ENCODE measurements at places on chromosomes 2 and 18.

- no peak for DNase-seq
Measured at GRCh38 chr2:223095207-223095606, 43.2 kb downstream of the KCNE4 start.

- no peak for DNase-seq
Measured at GRCh38 chr18:51168026-51168742, 29.3 kb downstream of the MEX3C start.

- DNase-seq, result no peak
Measured at GRCh38 chr2:219496825-219497494, 1.7 kb upstream of the GMPPA start.

- no peak for DNase-seq
Measured at GRCh38 chr2:71721669-71722068, 268.3 kb downstream of the DYSF start.

GRCh38 chr18:55500316-55501086, 87.5 kb downstream of the TCF4 start:
- no peak for DNase-seq

DNA sequence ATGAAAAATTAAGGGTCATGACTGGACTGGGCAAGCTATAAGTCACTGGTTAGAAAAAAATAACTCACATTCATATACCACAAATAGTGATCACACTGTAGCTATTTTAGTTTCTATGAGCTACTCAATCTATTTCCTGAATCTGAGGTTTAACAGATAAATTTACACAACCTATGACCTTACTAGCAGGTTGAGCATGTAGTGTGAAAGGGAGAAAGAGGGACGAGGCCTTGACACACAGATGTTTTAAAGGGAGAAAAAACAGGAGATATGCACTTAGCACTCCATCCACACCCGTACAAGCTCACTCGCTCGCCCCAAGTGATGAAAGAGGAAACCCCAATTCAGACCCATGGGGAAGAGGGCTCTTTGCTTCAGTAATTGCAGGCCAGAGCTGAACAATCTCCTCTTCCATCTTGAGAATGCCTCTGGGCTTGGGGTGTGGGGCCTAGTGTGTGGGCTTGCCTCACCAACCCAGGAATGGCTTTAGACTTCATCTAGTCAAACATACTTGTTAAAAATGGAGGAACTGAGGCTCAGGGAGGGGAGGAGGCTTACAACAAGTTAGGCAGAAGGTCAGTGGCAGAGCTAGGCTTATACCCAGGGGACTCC, 10.7 kb downstream of the CYRIA start:
- no peak for DNase-seq

DNA sequence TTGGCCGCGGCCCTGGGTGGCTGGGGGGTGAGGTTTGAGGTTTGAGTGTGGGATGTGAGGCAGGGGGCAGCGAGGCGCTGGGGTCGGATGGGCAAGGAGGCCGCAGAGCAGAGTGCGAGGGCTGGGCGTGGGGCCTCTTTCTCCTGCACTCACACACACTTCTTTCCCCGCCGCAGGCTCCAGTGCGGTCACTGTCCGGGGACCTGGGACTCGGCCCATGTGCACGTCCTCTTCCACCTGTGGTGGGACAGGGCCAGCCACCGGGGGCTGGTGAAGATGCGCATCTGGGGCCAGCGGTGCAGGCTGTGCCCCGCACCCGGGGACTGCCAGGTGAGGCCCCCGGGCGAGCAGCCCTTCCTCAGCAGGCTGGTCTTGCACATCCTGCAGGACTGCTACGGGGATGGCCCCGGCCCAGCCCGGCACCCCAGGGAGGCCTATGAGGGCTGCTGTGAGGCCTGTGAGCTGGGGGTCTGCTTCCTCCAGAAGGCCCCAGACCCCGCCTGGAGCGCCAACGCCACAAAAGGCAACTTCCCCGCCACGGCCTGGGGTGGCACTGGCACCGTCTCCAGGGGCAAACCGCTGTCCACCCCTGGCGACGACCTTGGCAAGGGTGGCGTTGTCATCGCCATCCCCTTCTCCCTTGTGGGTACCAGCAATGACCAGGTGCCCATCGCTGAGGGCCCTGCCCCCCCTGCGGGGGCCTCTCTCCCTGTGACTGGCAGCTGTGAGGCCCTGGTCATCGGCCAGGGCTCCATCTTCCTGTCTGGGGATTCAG, 2.2 kb downstream of the RTP5 start:
- no peak for DNase-seq

DNA sequence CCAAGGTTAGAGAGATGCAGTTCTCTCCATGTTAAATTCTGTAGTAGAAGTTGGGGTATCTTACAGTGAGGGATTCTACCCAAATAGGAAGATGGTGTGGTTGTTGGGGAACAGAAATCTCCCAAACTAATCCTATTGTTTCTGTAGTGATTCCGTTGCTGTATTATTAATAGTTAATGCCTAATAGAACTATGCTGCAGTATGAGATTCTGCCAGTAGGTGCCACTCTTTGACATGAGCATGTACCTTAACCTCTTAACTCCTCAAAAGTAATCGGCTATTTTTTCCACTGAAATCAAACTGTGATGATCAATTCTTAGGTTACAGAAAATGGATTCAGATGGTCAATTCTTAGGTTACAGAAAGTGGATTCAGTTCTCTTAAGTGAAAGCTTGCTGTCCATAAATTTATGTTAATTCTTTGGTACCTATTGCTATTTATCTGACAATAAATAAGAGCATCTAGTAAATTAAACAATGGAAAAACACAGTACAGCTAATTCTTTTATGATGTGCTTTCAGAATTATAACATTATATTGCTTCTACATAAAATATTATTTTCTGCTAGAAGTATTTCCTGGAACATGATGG, 97.9 kb upstream of the DLX2 start:
- DNase-seq, result peak; percentile 45

GRCh38 chr2:168500516-168500915, 44.4 kb downstream of the CERS6 start:
- no peak for DNase-seq

- DNase-seq, result no peak
Measured at GRCh38 chr2:190452433-190452832, 44.3 kb downstream of the MFSD6 start.

- DNase-seq, result no peak
Measured at GRCh38 chr2:240335061-240335460, 100.4 kb upstream of the GPC1 start.

DNA sequence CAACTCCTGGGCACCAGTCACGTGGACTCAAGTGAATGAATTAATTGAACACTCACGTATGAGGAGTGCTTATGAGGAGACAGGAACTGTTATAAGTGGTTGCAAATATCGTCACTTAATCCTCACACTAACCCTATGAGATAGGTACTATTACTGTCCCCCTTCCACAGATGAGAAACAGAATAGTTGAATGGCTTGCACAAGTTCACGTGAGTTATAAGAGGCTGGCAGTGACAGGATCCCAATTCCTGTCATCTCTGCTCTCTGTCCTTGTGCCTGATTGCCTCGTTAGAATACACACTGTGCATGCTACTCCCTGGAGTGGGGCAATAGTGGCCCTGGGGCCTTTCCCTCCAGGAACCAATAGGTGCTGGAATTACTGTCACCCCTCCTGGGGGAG, 253.5 kb downstream of the DYSF start:
- no peak for DNase-seq

DNA sequence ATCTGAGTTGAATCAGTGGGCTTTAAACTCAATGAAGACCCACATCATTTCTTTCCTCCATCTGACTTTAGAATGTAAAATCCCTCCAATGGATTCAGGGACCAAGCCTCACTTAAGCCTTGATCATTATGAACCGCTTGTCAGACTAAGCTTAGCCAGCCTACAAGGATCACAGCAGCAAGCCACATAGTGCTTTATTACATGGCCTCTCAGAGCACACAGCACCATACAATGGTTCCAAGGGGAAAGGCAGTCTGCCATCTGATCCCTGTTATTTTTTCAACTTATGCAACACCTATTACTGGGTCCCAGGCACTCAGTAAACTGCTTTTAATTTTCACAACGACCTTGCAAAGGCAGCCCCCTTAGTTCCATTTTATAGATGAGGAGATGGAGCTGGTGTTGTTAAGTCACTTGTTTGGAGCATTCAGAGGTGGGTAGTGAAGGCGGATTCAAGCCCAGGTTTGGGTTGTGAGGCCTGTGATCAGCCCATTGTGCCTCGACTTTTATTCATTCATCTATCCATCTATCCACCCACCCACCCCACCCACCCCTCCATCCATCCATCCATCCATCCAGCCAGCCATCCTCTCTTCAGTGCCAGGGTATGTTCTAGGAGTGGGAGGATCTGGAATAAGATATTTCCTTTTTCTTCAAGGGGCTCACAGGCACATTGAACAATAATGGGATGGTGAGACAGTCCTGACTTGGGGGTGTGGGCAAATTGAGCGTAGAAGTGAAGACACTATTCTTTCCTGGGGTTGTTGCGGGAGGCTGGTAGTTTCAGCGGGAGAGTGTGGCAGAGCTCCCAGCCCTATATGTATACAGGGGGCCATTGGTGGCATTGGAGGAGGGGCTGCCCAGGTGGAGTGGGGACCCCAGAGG, 141.2 kb downstream of the MYCN start:
- no peak for DNase-seq

DNA sequence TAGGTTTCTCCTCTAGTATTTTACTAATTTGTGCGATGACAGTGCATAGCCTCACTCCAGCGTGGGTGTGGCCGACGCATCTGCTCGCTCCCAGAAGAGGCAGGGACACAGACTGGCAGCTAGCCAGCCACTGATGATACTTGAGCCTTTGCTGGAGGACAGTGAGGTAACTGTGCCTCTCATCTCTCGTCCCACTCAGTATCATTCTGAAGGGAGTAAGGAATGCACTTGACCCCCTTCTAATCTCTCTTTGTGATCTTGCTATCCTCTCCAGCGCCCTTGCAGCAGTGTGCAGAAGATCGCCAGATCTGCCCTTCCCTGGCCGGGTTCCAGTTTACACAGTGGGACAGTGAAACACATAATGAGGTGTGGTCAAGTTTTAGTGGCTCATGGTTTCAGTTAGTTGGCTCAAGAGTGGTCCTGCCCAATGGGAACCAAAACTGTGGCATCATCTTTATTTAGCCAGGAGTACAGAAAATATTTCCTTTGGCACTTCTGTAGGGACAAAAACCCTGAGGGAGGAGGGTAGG, 17.5 kb downstream of the NCAPH start:
- DNase-seq, result no peak

DNA sequence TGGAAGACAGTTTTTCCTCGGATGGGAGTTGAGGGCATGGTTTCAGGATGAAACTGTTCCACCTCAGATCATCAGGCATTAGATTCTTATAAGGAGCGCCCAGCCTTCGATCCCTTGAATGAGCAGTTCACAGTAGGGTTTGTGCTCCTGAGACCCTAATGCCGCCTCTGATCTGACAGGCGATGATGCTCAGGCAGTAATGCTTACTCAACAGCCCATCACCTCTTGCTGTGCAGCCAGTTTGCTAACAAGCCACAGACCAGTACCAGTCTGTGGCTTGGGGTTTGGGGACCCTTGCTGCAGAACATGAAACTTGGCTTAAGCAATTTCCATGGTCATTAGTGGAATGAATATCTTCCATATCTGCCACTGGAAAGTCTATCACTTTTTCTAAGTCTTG, 56.4 kb downstream of the GORASP2 start:
- DNase-seq, result no peak

DNA sequence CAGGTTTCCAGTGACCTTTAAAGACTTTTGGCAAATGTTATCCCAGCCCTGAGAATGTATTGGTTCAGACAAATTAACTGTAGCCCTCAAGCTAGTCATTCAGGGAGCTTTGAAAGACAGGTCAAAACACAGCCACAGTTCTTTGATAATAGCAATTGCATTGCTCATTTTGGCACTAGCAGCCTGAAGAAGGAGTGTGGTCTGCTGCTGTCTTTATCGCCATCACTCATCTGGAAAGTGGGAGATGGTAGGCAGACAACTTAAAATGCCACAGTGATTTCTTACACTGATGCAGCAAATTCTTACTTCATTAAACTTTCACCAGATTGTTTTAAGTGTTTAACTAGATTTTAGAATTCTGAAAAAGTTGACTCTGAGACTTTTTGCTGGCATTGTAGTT, 47.2 kb downstream of the DOK6 start:
- DNase-seq, result no peak

DNA sequence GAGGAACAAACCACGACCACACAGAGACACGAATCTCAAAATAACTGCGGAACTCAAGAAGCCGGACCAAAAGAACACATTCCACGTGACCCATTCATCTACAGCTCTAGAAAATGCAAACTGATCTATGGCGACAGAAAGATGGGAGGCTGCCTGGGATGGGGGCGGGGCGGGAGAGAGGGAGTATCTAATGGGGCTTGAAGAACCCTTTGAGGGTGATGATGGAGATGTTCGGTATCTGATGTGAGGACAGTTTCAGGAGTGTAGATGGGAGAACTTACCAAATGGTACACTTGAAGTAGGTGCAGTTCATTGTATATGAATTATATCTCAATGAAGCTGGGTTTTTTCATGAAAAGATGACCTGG, 34.6 kb upstream of the KLF11 start:
- no peak for DNase-seq

DNA sequence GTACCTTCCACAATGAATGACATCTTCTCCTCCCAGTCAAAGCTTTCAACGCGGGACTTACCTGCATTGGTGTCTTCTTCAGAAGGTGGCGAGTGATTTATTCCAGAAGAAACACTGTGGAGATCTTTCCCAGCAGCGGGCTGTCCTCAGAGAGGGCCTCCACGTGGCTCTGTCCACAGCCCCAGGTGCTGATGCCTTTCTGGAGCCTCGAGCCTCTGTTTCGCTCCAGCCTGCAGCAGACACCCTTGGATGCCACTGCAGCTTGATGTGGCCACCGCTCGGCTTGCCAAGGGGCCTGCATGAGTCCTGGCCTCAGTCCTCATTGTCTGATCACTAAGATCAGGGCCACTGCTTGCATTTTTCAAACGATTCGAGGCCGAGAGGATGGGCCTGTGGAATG, 46.6 kb upstream of the GALR1 start:
- DNase-seq, result no peak

- no peak for DNase-seq
Measured at GRCh38 chr2:31202041-31202440, 15.3 kb downstream of the CAPN14 start.

DNA sequence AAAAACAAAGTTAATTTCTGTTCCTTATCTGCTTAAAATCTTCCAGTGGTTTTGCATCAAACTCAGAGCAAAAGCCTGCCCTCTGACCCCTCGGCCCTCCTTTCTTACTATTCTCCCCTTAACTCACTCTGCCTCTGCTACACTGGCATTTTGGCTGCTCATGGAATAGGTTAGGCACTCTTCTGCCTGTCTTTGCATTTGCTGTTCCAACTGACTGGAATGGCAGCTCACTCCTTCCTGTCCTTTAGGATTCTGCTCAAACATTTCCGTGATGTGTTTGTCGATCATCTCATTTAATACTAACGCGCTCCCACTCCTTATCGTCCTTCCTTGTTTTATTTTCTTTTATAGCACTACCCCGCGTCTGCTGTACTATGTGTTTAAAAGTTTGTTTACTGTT, 815 bp downstream of the CEBPZ start:
- no peak for DNase-seq

- DNase-seq, result no peak
Measured at GRCh38 chr18:12026562-12026961, 45.3 kb downstream of the IMPA2 start.

DNA sequence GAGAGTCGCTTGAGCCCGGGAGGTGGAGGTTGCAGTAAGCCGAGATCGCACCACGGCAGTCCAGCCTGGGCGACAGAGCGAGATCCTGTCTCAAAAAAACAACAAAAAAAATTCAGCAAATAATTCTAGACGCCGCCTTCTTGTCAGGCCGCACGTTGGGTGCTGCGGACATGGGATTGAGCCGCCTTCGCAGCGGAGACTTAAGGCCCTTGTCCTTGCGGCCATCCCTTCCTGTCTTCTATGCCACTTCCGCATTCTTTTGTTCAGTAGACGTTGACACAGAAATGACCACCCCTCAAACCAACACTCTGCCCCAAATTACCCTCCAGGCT, 15.8 kb downstream of the PTPN18 start:
- DNase-seq, result no peak

Data from omental fat pad (tissue), 4 donors.